Activated CD4-positive, alpha-beta T cell treated with anti-CD3 and anti-CD28 coated beads, Interleukin-2, amount 50 U/mL, for 24 hours (primary cell): ENCODE measurements at places on chromosomes 7 and 10.

GRCh38 chr7:33776788-33777187, 128.6 kb upstream of the BMPER start:
- no peak for DNase-seq

DNA sequence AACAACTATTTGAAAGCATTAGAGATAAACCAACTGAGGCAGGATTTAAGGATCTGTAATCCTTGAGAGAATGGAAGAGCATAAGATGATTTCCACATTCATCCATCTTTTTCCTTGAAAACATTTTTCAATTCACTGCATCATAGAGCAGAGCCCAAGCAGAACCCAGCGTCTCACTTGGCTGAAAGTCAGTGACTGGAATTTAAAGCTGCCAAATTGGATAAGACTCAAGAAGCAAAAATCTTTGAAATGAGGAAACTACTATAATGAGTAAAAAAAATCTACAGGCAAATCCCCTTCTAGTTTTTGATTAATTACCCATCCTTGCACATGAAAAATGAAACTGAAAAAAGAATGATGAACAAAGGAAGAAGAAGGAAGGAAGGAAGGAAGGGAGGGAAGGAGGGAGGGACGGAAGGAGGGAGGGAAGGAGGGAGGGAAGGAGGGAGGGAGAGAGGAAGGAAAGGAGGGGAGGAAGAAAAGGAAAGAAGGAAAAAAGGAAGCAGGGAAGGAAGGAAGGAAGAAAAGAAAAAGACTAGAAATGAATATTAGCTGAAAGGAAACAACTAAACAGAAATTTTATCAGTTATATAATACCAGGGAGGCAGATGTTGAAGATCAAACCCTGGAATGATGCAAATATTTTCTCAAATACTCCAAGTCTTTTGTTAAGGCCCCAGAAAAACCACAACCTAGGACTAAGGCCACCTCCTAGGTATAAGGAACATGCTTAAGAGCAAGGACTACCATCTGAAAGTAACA, 336.3 kb upstream of the MAGI2 start:
- no peak for DNase-seq

DNA sequence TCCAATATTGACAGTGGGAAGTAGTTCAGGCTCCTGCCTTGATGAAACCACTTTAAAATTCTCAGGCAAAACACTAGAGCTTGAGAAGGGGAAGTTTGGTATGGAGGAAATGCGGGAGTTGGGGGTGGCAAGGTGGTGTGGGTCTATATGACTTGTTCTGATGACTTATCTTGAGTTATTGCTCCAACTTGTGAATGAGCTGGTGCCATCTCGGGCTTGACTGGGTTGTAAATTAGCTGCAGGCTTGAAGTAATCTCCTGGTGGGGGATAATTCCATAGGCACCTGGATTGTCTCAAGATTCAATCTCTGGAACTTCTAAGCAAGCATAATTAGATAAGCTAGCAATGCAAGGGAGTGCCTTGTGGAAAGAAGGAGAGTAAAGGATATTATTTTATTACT, 29.0 kb downstream of the MRPL32 start:
- no peak for DNase-seq

DNA sequence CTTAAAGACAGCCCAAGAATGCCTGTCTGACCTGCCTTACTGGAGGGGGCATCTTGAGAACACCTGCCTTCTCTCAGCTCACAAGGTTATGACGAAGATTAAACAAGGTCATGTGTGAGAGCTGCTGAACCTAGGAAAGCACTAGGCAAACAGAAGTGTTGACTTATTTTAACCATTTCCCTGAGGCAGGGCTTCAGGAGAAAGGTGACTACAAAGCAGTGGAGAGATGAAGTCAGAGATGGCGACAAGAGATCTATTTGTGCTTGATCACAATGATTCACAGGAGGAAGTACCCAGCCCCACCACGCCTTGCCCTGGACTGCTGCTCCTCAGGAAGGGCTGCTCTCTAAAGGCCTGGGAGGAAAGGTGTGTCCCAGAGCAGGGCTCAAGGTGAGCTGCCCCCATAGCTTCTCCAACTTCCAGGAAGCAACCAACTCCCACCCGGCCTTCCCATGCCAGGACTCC, 27.8 kb downstream of the STN1 start:
- DNase-seq, result no peak

DNA sequence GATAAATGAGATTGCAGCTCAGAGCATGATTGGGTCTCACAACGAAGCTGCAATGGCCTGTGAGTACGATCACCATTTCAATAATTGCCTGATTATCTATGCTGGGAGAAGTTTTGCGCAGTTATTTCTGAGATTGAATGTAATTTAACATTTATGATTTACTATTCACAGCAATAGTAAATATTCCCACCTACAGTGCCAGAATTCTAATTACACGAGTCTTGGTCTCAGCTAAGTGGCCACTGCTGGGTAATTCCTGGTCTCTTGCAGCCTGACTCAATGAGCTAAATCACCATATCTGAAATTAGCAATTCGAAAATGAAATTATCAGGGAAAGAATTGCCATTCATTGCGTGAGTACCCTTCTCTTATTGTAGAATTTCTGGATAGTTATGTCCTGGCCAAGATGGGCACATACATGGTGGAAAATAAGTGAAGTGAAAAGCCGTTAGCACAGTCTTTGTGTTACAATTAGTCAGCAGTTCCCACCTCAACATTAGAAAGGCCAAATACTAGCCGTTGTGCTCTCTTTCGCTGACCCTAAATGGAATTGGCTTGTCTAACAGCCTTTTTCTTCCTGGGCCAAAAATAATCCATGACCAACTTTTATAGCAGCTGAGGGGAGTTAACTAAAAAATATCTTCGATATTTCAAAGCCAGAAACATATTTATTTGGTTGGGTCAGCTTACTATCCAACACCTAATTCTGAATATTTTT, 681.0 kb upstream of the C7orf33 start:
- DNase-seq, result no peak

DNA sequence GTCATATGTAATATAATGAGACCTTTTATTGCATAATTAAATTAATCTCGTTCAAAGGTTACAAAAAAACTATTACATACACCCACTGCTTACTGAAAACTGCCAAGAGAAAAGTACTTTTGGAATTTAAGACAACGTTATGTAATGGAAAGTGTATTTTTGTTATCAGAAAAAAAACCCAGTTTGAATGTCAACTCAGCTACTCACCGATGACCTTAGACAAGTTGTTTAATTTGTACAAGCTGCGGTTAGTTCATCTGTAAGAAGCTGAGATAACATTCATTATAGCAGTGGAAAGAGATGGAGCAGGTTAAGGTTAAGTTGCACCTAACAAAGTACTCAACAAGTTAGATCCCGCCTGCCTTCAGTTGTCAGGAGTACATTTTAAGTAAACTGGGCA, 1.1 kb downstream of the PSMA2 start:
- DNase-seq, result no peak

DNA sequence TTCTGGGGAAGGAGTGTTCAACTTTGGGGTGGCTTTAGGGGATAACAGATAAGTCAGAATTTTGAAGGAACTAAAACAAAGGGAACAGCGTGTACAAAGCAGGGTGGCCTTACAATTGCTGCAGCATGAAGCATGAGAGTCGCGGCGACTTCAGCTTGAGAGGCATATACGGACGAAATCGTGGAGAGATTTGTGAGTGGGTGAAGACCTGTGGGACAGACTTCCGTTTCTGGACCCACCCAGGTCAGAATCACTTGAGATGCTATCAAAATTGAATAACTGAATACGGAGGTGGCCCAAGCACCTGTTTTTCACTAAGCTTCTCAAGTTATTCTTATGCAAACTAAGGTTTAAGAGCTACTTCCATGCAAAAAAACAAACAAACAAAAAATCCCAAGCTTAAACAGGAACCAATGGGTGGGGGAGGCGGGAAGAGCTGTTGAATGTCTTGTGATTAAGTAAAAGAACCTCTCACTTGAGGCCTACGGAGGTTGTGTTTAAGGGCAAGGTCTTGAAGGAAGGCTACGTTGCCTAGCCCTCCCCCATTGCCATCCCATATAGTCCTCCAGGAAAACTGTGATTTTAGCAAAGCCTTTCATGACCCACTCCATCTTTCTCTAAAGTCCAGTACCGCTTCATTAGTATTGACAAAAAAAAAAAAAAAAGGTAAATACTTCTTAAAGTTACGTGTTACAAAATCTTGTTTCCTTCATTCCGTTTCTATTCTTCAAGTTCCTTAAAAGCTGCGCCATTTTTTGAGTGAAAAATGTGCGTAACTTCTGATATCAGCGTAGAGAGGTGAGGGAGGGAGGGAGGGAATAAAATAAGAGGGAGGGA, 1.3 kb upstream of the TRIM24 start:
- no peak for DNase-seq

DNA sequence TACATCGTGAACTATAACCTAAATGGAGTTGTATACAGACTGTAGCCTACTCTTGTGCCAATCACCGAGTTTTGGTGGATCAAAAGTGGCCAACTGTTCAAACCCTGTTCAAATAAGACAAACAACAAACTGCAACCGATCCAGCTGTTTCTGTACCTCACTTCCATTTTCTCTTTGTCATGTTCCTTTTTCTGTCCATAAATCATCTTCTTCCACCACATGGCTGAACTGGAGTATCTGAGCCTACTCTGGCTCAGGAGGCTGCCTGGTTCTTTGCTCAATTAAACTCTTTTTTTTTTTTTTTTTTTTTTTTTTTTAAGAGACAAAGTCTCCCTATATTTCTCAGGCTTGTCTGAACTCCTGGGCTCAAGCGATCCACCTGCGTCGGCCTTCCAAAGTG, 59.0 kb upstream of the NPVF start:
- DNase-seq, result no peak

DNA sequence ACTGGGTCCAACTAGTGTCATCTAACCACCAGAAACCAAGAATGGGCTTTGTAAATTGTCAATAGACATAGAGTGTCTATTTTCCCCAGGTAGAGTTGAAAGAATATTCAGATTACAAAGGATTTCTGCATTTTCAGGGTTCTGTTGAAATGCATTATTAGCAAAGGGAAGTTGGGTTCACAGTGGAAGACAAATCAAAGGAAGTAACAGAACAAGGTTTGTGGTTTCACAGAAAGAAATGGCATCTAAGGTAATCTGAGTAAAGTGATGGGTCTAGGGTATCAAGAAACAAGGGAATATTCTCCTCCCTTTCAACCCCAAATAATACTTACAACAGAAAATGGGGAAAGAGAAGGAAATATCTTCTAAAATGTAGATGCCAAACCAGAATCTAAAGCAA, 25.8 kb downstream of the CEP41 start:
- no peak for DNase-seq

DNA sequence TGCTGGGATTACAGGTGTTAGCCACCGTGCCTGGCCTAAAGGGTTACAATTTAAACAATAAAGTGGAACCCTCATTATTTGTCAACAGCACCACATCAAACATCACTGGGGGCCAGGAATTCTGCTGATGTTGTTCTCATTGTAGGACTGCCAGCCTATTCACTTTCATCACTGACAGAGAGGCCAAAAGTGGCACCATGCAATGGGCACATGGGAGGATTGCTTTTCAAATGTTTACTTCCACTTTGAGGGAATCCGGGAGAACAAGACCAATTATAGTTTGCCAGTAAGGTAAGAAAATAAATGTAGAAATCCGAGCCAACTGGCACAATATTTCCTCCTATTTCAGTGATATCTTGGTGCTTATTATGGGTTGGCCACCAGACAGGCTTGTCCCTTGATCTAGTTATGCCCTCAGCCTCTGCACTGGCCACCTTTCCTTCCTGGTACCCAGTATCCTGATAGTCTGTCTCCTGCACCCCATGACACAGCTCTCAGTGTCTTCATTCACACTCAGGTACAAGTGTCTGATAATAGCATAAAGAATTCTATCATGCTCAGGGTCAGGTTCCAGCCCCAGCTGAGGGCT, 82.6 kb downstream of the ANLN start:
- DNase-seq, result no peak
